ENCODE measurements at places on chromosomes 12 and 14.

DNA sequence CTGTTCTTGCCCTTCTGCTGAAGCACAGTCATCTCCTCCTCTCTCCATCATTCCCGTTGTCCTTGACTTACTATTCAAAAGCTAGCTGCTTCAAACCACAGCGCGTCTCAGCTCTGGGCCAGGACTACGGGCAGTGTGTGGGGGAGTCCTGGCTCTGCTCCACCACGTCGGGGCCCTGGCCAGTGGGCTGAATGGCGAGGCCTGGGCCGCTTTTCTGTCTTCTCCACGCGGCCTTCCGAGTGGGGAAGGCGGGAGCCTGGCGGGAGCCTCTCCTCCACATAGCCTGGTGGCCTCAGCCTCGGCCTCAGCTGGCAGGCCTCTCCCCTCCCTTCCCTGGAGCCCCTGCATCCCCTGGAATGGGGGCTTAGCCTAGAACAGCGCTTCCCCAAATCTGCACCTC is 16.5 kb downstream of the ANKRD9 start:
- DNase-seq: no peak

GRCh38 chr14:74669846-74670245 is 43.0 kb downstream of the AREL1 start:
- DNase-seq: no peak

DNA sequence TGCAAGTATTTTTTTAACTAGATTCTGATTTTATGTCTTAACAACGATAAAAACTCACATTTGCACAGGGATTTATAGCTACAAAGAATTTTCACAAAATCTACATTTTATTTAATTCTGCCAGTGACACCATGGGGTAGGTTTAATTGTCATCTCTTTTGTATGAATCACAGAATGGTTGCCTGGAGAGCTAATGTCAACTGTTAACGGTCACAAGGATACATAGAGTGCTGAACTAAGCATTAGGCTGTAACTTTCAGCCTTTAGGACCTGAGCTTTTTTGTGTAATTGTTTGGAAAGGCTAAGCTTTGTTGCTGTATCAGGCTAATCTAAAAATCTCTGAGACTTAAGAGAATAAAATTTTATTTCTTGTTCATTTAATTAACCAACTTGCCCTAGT is 465.3 kb upstream of the TBX3 start:
- peak; percentile 22 for DNase-seq

DNA sequence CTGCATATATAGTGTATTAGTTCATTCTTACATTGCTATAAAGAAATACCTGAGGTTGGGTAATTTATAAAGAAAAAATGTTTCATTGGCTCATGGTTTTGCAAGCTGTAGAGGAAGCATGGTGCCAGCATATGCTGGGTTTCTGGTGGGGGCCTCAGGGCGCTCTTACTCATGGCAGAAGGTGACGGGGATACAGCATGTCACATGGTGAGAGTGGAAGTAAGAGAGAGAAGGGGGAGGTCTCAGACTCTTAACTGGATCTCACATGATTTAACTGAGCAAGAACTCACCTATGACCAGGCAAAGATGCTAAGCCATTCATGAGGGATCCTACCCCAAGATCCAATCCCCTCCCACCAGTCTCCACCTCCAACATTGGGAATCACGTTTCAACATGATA is 15.9 kb upstream of the PAWR start:
- DNase-seq: no peak

DNA sequence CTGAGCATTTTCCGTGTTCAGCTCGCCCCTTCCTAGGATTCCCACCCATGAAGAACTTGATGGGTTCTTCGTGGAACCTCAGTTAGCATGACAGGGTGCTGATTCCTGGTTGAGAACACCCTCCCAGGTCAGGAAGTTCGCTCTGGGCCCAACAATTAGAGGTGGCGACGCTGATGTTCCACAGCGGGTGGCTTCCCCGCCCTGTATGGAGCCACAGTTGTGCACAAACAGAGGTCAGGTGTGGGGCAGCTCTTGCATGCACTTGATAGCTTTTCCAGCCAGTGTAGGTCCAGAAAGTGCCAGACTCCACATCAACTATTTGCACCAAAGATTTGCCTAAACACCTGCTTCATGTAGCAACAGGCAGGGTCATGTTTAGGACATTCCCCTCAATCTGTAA is 788.2 kb downstream of the MED13L start:
- no peak for DNase-seq

DNA sequence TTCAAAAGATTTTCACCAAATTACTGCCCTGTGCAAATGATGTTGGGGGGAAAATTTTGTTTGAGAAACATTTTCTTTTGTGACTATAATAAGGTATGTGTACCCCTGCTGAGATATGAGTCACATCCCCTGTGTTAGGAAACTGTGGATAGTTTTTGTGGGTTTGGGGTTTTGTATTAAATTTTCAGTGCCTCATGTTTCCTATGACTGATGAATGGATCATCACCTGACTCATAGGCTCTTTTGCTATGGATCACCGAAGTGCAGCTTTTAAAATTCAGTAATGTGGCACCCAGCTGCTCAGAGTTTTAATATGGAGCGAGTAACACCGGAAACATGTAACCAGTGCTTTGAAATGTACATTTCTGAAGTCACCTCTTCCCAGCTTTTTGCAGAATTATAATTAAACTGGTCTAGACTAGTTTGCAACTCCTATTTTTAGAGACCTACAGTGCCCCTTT is 167.4 kb upstream of the HMGA2 start:
- peak; percentile 99 for DNase-seq

DNA sequence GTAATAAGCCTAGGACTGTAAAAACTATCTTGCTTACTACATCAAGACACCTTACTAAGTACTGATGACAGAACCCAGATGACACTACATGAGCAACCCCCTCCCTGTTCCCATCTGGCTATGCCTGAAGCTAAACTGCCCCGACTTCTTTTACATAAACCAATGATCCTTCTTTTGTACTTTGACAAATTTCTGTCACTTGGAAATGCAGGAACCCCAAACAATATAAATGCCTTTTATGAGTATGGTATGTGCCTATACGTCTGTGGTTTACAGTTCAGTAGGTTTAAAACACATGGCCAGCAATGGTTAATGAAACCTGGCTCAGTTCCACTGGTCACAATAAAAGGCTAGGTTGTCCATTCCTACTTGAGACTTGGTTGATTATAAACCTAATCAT is 6.1 kb downstream of the SYCP3 start:
- DNase-seq: peak; percentile 25

DNA sequence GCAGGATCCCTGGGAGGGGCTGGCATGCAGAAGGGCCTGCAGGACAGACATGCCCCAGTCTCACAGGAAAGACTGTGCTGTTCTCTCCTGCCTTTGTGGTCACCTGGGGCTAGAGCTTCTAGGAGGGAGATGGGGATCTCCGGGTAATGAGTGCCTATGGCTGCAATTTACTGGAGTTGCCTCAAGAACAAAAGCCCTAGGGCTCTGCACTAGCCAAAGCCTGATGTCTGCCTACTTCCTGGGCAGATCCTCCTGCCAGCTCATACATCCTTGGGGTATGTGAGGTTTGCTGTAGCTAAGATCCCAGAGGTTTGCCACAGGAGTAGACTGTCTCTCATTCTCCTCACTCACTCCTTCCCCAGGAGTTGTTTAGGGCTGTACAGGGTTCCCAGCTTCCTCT is 106.9 kb upstream of the PPFIA2 start:
- peak; percentile 72 for DNase-seq

- no peak for DNase-seq
Observed at GRCh38 chr14:81172881-81173280, 47.9 kb downstream of the GTF2A1 start.

GRCh38 chr12:105072888-105073488 is 11.3 kb downstream of the ALDH1L2 start:
- DNase-seq: no peak

DNA sequence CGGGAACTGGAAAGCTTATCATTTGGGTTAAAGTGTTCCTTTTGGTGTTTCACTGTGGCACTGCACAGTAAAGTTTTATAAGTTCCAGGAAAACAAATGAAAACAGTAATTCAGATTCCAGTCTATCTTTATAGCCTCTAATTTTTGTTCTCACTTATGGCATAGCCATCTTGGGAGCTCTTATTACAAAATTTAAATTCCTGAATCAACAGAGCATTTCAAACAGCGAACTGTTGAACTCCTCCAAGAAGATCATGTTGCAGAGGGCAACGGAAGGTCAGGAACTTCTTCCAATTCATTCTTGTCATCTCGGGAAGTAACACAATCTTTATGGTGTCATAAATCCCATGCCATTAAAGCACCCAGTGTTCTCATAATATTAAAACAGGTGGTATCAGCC is 229.1 kb downstream of the KCNC2 start:
- DNase-seq: peak; percentile 33

DNA sequence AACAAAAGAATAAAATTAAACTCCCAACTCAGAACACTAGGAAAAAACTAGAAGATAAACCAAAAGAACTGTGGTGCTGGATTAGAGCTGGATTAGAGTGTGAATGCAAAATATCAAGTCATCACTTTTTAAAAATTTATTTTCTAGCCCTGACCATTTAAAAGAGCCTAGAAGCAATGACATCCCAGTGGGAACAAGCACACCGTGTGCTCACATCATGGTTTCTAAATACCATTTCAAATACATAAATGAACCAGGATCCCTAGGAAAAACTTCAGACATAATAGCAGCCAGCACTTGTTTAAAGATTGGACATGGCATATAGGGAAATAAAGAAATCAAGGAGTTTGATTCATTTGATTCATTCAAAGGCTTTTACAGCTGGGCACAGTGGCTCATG is 30.0 kb downstream of the KDM5A start:
- DNase-seq: no peak

DNA sequence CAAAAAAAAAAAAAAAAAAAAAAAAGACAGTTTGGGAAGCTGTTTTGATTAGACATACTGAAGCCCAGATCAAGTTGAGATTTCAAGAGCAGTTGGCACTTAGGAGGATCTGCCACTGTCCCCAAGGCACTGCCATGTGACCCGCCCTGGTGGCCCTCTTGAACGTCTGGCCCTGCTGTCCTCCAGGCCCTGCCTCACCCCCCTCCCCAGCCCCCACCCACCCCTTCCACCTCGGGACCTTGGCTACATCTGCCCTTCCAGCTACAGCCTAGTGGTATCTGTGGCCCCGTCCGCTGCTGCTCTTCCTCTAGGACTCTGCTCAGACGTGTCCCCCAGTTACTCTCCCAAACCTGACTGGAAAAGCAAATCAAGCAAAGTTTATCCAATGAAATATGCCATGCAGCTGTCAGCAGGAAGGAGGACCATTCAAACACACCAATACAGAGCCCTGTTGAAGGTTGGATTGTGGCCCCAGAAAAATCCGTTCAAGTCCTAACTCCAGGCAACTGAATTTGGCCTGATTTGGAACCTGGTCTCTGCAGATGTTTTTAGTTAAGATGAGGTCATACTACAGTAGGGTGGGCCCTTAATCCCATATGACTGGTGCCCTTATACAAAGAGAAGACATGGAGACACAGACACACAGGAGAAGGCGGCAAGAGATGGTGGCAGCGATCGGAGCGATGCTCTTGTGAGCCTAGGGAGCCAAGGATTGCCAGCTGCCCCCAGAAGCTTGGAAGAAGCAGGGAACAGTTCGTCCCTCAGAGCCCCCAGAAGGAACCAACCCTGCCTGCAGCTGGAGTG is 17.7 kb downstream of the SLC25A29 start:
- DNase-seq: no peak

DNA sequence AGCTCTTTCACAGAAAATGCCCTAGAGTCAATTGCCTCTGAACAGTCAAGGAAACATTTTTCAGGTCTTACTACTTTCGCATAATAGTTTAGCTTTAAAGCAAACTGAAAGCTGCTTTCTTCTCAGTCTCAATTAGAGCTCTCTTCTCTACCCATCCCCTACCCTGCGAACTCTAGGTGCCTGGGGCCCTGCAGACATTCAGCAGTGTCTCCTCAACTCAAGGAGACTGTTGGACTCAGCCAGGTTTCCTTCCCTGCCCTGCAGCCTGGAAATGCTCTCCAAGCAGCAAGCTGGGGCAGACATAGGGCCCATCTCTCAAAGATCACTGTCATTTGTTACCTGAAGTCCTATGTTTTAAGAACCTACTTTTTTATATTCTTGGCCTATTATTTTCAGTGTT is 312.5 kb upstream of the PRICKLE1 start:
- DNase-seq: no peak

- DNase-seq: no peak
Observed at GRCh38 chr12:8909752-8910151, 4.6 kb upstream of the PHC1 start.

GRCh38 chr12:61713121-61713520 is 547.1 kb upstream of the USP15 start:
- peak; percentile 30 for DNase-seq

- DNase-seq: no peak
Observed at GRCh38 chr12:45168976-45169375, 46.9 kb upstream of the ANO6 start.

DNA sequence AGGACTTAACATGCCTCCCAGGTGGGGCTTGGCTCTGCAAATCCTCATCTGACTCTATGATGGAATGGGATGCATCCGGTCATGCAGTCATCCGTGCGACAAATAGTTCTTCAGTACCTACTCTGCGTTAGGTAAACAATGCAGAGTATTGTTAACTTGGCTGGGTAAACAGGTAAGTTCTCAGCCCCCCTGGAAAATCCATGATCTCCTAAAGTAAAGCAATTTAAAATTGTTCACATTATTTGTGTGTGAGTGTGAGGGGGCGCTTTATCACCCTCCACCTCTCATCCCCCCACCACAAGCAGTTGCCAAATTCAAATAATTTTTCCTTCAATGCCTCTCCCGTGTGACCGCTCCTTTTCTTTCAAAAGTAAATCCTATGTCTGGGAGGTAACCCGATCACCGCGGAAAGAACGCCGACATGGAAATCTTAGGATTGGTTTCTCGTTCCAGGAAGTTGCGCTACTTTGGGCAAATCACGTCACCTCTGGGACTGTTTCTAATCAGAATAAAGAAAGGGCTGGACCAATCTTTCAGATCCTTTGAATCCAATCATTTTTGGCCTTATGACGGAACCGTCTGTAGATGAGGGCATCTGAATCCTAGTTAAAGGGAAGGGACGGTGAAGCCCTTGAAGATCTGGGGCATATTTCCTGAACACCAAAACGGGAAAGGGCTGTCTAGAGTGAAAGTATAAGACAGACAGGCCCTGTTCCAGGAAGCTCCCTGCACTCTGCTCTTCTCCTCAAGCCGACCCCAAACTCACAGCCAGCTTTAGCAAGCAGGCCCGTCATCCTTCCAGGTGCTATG is 44.0 kb upstream of the SINHCAF start:
- DNase-seq: peak; percentile 63

GRCh38 chr12:105393587-105393986 is 63.1 kb downstream of the C12orf75 start:
- DNase-seq: peak; percentile 28

DNA sequence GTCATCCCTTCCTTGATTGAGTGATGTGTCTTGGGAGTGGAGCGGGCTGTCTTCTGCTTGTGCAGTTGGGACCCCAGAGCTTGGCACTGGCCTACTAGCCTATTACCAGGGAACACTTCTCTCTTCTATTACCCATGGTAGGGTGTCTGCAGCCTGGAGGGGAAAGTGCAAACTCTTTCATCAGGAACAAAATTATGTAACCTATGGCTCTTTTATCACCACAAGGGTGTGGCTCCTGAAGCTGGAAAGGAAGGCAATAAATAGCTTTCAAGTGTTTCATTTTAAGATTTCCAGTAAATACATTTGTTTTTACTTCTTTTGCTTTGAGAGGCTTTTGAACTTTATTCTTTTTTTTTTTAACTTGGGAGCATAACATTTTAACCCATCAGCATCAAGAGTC is 349.7 kb upstream of the FAR2 start:
- DNase-seq: no peak

- no peak for DNase-seq
Observed at GRCh38 chr14:104364830-104365229, 214.7 kb upstream of the C14orf180 start.

Measured in kidney tubule cell (primary cell).